Activated T-cell treated with anti-CD3 and anti-CD28 coated beads, Interleukin-2, amount 50 U/mL, for 4 hours (primary cell): ENCODE measurements at places on chromosomes 5 and 9.

DNA sequence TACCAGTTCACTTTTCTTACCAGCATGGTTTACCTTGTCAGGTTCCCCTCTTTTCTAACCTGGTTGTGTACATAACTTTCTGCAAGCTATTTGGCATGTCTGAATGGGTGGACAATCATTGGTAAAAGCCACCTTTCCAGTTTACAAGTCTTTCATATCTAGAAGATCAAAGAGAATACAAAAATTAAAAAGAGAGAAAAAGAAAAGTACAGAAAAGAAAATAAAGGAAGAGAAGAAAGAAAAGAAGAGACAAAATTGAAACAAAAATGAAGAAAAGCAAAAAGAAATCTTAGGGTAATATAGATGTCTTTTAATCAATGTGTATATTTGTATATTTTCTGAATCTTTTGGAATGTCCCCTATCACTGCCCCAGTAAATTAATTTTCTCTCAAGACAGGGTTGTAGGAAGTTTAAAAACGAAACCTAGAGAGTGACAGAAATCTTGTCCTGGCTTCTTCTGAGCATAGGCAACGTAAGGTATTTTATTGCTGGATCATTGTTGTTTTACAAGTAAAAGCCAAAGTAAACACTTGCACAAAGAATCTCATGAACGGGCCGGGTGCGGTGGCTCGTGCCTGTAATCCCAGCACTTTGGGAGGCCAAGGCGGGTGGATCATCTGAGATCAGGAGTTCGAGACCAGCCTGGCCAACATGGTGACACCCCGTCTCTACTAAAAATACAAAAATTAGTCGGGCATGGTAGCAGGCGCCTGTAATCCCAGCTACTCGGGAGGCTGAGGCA is 98.7 kb upstream of the IFNE start:
- no peak for DNase-seq

- no peak for DNase-seq
These were observed 81.8 kb downstream of the SEMA6A start for GRCh38 chr5:116492776-116493175.

DNA sequence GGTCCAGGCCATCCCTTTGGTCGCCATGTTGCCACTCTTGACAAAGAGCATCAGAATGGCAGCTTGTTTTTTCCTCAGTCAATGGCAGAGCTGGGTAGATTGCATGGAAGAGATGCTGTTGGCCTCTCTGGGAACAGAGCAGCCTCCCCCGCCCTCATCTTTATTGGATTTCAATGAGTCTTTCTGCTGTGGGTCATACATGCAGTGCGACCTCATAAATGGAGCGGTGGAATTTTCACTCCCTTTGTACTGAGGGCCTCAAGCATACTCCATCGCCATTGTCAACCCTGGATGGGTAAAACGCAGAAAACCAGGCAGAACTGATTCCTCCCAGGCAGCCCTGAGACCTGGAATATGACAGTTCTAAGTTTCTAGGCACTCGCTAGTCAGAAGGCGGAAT is 71.8 kb downstream of the ZNF618 start:
- no peak for DNase-seq

GRCh38 chr5:123535648-123536047 is 23.7 kb downstream of the CSNK1G3 start:
- no peak for DNase-seq

GRCh38 chr9:116395699-116396037 is 242.1 kb downstream of the PAPPA start:
- DNase-seq: no peak

DNA sequence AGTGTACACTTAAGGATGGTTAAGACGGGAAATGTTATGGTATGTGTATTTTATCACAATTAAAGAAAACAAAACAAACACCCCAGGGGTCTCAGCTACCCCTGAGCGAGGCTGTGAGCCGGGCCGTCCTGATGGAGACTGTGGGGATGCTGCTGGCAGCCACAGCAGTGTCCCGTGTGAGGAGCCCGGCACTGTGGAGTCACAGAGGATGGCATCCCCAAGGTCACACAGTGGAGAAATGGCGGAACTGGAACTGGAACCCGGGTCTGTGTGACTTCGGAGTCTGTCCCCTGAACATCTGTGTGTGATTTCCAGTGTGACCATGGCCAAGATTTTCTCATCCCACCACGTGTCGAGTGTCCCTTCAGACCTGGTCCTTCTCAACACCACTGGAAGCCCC is 80.7 kb upstream of the PHYKPL start:
- no peak for DNase-seq

DNA sequence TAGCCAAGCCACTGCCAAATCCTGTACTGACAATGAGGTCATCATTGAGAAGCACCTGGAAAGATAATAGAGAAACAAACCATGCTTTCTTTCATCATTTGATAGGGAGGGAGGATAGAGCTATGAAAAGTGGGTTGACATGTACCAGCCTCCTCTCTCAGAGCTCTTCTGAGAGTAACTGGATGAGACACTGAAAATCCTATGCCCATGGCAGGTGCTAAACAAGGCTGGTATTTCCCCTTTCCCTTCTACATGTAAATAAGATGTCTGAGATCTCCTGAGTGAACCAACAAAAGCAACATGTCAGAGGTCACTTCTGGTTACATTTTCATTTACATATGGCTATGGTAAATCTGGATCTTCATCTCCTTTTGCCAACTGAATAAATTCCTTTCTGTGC is 45.3 kb upstream of the TRAF1 start:
- no peak for DNase-seq

GRCh38 chr5:37553720-37554404 is 174.7 kb downstream of the WDR70 start:
- DNase-seq: no peak

DNA sequence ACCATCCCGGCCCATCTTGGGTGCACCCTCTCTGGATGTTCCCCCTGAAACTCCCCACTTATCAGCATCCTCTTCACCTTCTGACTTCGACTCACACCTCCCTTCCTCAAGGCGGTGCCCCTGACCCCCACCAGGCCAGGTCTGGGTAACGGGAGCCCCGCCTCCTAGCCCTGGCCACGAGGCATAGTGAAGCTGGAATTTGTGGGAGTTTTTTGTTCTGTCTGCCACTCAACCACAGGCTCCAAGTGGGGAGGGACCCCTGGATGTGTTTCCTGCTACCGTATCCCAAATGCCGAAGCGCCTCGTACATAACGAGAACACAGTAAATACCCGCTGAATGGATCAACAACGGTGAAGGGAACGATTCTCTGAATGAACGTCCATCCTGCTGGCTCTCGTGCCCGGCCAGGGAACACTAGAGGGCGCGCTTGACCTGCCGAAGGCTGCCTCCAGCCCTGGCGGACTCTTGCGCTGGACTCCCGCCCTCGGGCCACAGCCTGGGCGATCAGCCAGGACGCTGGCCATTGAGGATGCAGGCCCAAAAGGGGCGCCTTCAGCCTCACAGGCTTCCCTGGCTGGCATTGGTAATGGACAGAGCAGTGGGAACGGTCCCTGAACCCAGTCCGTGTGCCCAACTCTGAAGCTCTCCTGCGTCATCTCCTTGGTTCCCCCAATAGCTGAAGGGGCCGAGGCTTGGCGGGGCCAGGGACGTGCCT is 47.3 kb upstream of the PHYKPL start:
- peak; percentile 48 for DNase-seq

- no peak for DNase-seq
These were observed 1174.0 kb downstream of the MAT2B start for GRCh38 chr5:164679461-164679860.

DNA sequence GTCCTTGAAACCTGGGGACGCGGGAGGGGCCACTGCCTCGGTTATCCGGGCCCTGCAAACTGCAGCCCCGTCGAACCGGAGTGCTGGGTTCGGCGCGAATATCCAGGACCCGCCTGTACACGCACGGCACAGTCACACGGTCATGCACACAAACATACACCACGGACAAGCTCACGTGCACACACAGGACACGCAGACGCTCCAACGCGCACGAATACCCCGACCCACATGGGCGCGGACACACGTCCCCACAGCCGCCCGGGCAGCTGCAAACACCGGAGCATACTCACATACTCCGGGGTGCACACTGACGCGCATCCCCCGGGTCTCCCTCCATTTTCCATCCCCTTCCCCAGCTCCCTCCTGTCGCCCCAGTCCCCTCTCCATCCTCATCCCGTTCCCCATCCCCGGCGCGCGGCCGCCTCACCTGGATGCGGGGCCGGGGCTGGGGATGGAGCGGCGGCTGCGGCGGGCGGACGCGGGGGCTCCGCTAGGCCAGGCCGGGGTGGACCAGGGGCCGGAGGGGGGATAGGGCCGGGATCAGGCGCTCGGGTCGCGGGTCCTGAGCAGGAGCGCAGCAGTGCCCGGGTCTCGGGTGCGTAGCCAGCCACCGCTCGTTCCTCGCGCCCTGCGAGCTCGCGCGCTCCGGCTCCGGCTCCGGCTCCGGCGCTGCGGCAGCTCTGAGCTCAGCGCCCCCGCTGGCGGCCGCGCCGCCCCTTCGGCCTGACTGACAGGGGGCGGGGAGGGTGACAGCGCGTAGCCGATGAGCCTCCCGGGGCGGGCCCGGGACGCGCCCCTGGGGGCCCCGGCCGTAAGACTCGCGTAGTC is at the start of the genes EIF4E1B and SNCB:
Gene EIF4E1B (plus strand): TSS at position 823 of the 828 bp plus-strand sequence. CDS start 12,113 bp downstream, outside the sequence.
Gene SNCB (minus strand): TSS at position 682 of the 828 bp plus-strand sequence. CDS start 880 bp downstream, outside the sequence.
- peak; percentile 46 for DNase-seq

GRCh38 chr5:126975796-126976195 is 54.6 kb downstream of the MARCHF3 start:
- DNase-seq: no peak

- no peak for DNase-seq
These were observed 207.1 kb upstream of the PAPPA start for GRCh38 chr9:115946530-115946929.
